ENCODE measurements at places on chromosomes 5 and 9.

DNA sequence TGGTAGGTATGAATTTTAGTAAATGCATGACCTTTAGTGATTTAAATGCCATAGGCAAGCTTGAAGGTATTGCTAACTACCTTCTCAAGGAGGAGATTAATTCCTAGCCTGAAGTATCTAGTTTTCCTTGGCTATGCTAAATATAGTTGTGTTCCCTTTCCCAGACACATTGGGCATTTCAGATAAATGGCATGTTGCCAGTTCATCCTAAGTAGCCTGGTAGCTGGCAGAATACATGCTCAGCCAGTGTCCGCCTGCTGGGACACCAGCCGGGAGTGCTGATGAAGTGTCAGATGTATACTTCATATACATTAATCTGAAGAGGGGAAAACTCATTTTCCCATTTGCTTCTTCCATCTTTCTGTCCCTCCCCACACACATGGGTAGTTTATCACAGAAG lies 196.9 kb downstream of the MAST4 start:
- DNase-seq = peak; percentile 19

DNA sequence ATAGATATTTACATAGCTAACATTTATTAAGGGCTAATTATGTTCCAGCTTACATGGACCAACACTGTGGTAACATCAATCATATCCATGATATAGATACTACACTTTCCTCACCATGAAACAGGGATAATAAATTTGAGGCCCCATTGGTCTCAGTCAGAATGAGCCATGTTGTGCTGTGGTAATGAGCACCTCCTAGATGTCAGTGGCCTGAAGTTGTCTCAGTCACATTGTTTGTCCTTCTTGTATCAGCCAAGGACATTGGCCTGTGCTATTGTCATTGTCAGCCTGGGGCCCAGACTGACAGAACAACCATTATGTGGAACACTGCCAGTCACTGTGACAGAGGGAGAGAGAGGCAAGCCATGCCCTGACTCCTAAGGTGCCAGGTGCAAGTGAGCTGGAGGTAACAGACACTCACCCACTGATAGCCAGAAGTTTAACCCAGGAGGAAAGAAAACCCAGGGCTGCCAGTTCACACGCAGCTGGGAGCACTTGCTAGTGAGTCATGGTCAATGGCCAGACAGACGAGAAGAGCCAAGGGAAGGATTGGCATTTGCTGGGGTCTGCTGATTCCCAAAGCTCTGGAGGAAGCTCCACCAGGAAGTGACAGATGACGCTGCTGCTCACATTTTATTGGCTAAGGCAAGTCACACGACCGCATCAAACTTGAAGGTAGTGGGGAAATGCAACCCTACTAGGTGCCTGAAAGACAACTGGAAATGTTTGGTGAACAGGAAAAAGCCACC lies 224.2 kb downstream of the MELK start:
- DNase-seq = no peak

DNA sequence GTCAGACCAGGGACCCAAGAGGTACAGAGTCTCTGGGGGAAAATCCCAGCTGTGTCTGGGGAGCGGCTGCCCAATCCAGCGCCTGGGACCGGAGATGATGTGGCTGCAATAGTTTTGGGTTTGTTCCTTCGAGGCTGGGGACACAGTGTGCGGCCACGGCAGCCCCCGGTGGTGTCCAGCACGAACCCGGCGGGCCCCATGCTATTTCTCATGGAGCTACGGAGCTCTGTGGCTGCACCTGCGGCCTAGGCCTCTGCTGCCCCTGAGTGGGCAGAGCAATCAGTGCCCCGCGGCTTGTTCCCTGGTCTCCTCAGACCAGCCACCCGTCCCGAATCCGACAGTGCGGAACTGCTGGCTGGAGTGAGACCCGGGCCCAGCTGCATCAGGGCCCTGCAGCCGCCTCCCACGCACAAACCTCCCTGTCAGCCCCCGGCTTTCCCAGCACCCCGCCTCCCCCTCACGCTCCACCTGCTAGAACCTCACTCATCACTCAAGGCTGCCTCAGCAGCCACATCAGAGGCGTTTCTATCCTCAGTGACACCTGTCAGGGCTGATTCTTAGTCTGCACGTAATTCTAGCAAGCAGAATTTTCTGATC lies 29.0 kb downstream of the SARDH start:
- DNase-seq = no peak

- DNase-seq = no peak
Observed at GRCh38 chr5:133343196-133343595, 269.1 kb downstream of the FSTL4 start.

GRCh38 chr9:81598811-81599210 lies 90.5 kb downstream of the TLE1 start:
- DNase-seq = no peak

- DNase-seq = no peak
Observed at GRCh38 chr5:173237875-173238220, 2.8 kb upstream of the NKX2-5 start.

DNA sequence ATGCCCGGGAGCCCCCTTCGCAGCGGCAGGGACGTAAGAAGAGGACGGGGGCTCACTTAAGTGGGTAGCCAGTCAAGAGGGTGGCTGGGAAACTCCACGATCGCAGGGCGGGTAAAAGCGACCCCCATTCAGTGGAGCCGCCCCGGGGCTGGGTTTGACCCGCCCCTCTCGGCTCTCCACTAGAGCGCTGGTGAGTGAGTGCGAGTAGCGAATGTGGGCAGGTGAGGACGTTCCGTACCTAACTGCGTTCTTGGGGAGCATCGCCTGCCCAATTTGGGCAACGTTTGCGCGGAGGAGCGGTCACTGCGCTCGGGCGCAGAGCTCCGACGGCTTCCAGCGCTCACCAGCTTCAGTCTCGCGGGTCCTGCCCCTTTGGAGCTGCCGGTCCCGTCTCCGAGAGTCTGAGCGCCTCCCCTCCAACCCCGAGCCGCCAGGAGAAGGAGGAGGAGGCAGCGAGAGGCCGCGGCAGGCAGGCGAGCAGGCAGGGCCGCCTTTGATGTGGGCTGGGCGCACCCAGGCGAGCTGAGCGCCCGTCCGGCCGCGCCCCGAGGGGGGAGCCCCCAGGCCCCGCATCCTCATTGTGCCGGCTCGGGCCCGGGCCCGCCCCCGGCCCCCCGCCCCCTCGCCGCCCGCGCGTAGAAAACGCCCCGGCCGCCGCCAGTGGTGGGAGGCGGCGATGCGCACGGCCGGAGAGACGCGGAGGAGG lies at the start of gene FGF18:
Gene FGF18 (plus strand): TSS at position 666 of the 706 bp plus-strand sequence. CDS start 553 bp downstream, outside the sequence.
- peak; percentile 25 for DNase-seq

DNA sequence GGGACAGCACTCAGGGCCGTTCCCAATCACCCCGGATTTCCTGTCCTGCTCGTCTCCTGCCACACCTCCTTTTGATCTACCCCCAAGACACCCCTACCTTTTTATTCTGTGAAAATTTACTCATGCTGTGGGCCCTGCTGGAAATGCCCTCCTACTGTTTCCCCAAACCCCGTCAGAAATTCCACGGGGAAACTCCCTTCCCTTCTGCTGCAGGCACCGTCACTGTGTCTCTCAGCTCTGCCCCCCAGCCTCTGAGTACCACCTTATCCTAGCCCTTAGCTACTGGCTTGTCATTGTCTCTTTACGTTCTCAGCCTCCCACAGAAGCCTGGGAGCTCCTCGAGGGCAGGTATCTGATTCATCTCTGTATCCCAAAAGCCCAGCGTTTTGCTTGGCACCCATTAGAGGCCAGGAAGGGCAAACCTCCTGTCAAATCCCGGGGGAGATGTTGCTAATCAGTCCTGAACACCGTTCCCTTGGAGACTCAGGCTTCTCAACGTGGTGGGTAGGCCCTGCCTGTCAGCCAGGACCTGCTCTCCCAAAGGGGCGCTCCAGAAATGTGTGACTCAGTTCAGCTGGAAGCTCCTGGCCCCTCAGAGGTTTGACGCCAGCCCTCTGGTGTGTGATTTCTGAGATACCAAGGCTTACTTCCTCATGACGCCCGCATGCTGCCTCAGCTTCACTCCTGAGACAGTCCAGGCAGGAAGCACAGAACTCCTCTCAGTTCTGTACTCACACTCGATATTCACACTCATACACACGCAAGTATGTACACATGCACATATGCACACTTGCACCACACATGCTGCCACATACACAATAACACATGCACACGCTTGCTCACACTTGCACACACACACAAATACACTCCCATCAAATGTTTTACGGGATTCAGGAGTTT lies 50.7 kb upstream of the GRHPR start:
- no peak for DNase-seq

- no peak for DNase-seq
Observed at GRCh38 chr9:91305596-91306295, 56.0 kb downstream of the AUH start.

GRCh38 chr5:43642428-43642827 lies 39.4 kb downstream of the NNT start:
- no peak for DNase-seq

- DNase-seq = no peak
Observed at GRCh38 chr5:173941758-173942401, 47.1 kb upstream of the C5orf47 start.

DNA sequence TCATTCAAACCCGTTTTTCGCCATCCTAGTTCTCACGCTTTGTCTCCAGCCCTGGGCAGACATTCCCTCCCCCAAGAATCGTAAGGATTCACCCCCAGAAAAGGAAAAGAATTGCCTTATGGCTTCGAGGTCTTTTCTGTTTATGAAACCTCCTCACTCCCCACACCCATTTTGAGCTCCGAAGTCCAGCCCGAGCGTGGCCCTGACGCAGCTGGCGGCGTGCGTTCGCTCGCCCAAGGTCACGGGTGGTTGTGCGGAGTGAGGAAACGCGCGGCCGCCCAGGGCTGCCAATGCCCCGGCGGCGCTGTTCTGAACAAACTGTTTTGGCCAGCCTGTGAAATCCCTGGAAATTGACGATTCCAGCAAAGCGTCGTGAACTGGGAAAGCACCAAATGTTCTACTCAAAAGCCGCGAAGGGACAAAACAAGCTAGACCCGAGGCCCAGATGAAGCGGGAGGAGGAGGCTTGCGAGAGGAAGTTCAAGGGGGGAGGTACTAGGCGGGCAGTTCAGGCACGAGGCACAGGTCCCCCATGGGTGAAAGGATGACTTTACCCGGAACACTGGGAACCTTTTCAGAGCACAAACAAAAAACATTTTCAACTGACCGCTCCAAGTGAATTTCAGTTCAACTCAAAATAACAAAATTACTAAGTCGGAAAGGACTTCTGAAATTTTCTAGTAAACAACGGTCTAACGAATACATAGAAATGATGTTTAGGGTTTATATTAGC lies 683 bp upstream of the ZFAND5 start:
- DNase-seq = peak; percentile 56

DNA sequence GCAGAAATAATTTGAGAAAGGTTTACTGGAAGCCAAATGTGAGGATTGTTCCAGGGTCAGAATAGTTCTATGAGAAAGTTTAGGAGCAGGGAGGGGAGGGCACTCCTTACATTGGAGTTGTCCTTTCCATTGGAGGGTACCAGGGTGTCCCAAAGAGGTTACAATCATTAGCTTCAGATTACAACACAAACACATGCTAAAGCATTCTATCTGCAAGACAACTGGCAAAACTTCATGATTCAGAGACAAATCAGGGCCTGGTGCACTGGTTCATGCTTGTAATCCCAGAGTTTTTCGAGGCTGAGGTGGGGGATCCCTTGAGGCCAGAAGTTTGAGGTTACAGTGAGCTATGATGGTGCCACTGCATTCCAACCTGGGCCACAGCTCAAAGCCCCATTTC lies 51.8 kb downstream of the NSUN2 start:
- no peak for DNase-seq

- no peak for DNase-seq
Observed at GRCh38 chr9:135344523-135344901, 135.1 kb upstream of the PPP1R26 start.

- DNase-seq = no peak
Observed at GRCh38 chr5:11110128-11110527, 349.1 kb upstream of the DAP start.

GRCh38 chr5:116546033-116546742 lies 28.4 kb downstream of the SEMA6A start:
- DNase-seq = no peak

GRCh38 chr5:91357806-91358205 lies 25.3 kb downstream of the ARRDC3 start:
- no peak for DNase-seq

- no peak for DNase-seq
Observed at GRCh38 chr5:43110606-43111170, 10.0 kb upstream of the ZNF131 start.

- DNase-seq = peak; percentile 38
Observed at GRCh38 chr9:136283291-136284235, 20.3 kb downstream of the CCDC187 start.

- DNase-seq = no peak
Observed at GRCh38 chr9:120281665-120282064, 298.3 kb downstream of the CDK5RAP2 start.

- DNase-seq = no peak
Observed at GRCh38 chr5:107468276-107468675, 202.5 kb downstream of the EFNA5 start.

GRCh38 chr5:149389552-149390495 lies 10.7 kb upstream of the IL17B start:
- DNase-seq = no peak

DNA sequence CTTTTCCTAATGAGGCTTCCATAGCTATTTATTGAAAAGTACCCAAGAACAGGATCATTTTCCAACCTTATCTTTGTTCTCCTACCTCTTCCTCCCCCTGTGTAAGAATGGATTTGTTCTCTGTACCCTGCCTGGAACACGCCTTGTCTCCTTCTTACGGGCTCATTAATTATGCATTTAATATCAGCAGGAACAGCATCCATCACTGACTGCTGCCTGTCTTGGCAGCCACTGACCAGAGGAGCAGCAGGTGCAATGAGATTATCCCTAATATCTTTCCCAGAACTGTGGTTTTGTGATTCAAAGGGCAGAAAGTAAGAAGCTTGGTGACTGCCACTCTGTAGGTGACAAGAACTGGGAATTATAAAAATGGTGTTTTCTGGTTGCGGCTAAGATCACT lies 19.3 kb upstream of the INSYN2B start:
- no peak for DNase-seq

GRCh38 chr9:122383992-122384461 lies 13.2 kb downstream of the PTGS1 start:
- no peak for DNase-seq

GRCh38 chr9:1085086-1085485 lies 34.9 kb downstream of the DMRT2 start:
- no peak for DNase-seq

DNA sequence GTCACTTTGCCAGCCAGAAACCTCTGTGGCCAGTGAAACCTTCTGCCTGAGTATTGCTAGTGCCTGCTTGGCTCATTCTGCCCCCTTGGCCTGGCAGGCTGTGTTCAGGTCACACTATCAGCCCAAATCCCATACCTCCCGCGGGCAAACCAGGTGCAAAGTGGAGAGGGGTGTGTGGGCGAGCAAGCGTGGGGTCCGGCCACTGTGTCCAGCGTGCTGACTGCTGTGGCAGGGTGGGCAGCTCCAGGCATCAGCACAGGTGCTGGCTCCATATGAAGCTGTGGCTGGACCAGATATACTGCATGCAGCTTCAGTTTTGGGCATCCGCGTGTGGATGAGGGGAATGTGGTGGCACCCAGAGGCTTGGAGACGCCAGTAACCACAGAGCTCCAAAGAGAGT lies 576.5 kb upstream of the EDIL3 start:
- DNase-seq = no peak

GRCh38 chr9:124016175-124017050 lies 4.8 kb downstream of the LHX2 start:
- no peak for DNase-seq

GRCh38 chr5:148739524-148739923 lies 85.2 kb upstream of the HTR4 start:
- no peak for DNase-seq

Measured in NCI-H2227 treated with DMSO at 0.1 percent for 48 hours (cell line).